ENCODE measurements at places on chromosomes 3 and 15.

DNA sequence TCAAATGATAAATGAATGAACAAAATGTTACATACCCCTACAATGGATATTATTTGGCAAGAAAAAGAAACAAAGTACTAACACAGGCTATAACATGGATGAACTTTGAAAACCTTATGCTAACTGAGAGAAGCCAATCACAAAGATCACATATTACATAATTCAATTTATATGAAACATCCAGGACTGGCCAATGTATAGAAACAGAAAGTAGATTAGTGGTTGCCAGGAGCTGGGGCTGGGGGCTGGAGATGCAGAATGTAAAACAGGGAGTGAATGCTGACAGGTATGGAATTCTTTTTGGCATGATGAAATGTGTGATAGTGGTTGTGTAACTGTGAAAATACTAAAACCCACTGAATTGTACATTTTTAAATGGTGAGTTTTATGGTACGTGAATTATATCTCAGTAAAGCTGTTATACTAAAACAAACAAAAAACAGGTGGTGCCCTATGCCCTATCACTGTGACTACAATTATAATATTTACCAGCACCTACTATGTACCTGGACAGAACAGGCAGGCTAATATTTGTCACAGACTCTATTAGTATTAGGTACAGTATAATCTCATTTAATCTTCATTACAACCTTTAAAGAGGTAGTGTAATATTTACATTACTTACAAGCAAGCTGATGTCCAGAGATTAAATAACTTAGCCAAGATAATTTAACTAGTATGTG, 90.0 kb downstream of the ETFA start:
- DNase-seq = no peak

DNA sequence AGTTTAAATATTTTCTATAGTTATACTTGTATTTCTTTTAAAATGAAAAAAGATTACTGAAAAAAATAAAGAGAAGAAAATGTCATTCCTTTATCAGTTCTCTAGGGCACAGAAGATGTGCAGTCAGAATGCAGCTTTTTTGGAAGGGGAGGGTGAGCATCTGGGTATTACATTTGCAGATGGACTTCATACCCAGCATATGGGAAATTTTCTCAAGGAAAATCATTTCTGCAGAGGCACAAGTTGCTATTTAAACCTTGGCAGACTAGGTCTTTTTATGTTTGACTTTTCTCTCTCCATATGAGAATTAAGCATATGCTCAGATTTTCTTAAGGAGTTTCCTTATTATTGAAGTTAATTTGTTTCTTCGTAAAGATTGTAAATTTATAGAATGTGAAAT, 39.5 kb upstream of the ZNF385D start:
- no peak for DNase-seq

- DNase-seq = no peak
Observed at GRCh38 chr3:190076601-190077394, 43.9 kb downstream of the P3H2 start.

DNA sequence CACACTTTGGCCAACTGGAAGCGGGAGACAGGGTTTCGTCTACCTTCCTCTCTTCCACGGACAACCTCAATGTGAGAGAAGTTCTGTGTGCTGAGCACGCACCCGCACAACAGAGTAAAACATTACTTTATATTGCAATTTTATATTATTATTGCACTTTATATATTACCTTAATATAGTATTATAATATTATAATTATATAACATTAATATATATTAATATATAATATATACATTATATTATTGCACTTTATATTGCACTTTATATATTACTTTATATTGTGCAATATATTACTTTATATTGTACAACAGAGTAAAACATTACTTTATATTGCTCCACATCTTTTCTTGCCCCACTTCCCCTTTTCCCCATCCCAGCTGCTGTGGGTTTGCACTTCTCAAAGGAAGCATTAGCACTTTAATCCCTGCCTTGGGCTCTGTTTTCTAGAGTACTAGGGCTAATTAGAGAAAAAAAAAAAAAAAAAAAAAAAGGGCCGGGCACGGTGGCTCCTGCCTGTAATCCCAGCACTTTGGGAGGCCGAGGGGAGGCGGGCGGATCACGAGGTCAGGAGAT, 76.4 kb upstream of the SLC4A7 start:
- no peak for DNase-seq

GRCh38 chr15:98952381-98952803, 55.2 kb downstream of the PGPEP1L start:
- DNase-seq = no peak

Data from activated CD4-positive, alpha-beta T cell treated with anti-CD3 and anti-CD28 coated beads, Interleukin-2, amount 50 U/mL, for 1 hour (primary cell).